ENCODE measurements at places on chromosomes 2 and 18. TPM values are rescaled to one million over a fixed set of nuclear protein-coding genes. Genes with fewer than 3 reads are reported as not detected.

GRCh38 chr18:35464831-35465279, 32.9 kb downstream of the INO80C start:
- DNase-seq: no peak
- peaks cover 20% of the 10 kb centered on the region for H3K4me1 ChIP-seq
- H3K36me3 ChIP-seq: no peaks in the 10 kb centered on the region

DNA sequence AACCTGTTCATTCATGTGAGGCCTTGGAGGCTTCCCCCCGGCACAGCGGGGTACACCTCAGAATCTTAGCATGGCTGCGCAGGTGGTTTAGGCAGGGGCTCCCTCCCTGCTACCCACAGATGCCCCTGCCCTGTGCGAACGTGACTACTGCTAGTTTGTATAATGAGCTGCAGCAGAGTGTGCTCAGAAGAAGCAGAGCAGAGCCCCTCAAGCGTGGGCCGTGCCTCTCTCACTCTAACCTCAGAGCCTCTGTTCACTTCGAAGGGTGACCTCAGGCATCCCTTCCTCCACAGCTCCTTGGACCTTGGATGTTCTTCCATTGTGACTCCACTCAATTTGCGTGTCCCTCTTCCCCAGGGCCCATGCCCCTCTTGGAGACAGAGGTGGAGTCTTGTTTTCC, 161.6 kb downstream of the CTIF start:
- H3K36me3 ChIP-seq: peaks cover 5% of the 10 kb centered on the region
- H3K4me1 ChIP-seq: peaks cover 4% of the 10 kb centered on the region
- H3K27ac ChIP-seq: no peak overlapping the region
- no peaks in the 10 kb centered on the region for H3K27me3 ChIP-seq

GRCh38 chr18:33135951-33136660, 304.4 kb downstream of the CCDC178 start:
- no peaks in the 10 kb centered on the region for H3K27me3 ChIP-seq
- no peak overlapping the region for H3K27ac ChIP-seq

- H3K4me1 ChIP-seq: no peaks in the 10 kb centered on the region
- H3K27me3 ChIP-seq: no peaks in the 10 kb centered on the region
- DNase-seq: peak; percentile 51
- peaks cover 16% of the 10 kb centered on the region for H3K36me3 ChIP-seq
- no peak overlapping the region for H3K4me3 ChIP-seq
Observed at GRCh38 chr2:63876311-63876710, 34.6 kb downstream of the UGP2 start.

MC2R gene
- total RNA-seq: not detected

- H3K4me3 ChIP-seq: peak overlapping the region; percentile 47
- no peak for DNase-seq
- no peaks in the 10 kb centered on the region for H3K36me3 ChIP-seq
- peaks cover 53% of the 10 kb centered on the region for H3K27me3 ChIP-seq
- H3K4me1 ChIP-seq: peaks cover 12% of the 10 kb centered on the region
Observed at GRCh38 chr2:152097801-152098495, 896 bp downstream of the CACNB4 start.
